RPMI7951 (cell line): ENCODE measurements at places on chromosomes 2 and 18.

GRCh38 chr2:96112501-96113366 is 3.6 kb downstream of the ADRA2B start:
- no peak for DNase-seq

DNA sequence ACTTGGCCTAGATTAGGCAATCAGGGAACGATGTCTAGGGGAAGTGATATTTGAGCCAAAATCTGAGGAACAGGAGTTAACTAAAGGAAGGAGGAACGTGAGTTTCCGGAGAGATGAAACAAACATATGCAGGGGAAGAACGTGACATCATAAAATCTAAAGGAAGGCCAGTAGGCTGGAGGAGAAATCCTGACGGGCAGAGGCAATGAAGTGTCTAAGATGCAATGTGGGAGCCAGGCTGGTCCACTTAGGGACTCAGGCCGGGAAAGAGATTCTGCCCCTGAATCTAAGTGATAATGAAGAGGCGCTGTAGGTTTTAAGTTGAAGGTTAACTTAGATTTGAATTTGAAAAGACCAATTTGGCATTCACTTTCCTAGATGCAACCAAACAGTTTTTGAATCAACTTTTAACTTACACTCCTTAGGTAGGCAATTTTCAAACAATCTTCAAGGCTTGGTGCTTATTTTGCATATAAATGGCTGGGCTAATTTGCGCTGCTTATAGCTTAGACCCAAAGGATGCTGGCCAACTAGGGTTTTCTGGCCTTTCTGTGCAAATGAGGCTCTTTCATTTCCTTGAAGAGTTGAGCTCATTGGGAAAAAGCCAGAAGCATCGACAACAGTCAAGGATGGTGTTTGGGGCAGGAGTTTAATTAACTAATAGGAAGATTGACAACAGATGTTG is 221.7 kb downstream of the SOX11 start:
- no peak for DNase-seq

DNA sequence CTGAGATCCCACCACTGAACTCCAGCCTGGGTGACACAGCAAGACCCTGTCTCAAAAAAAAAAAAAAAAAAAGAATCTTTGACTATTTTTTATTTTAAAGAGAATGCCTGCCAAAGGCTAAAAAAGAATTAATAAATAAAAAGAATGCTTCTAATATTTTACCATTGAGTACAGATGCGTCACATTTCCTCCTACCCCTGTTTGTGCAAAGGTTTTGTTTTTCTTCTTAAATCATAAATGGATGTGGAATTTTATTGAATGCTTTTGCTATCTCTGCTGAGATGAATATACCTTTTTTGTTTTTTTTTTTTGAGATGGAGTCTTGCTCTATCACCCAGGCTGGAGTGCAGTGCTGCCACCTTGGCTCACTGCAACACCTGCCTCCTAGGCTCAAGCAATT is 22.8 kb downstream of the CYBRD1 start:
- no peak for DNase-seq

GRCh38 chr2:12774395-12774727 is 57.6 kb downstream of the TRIB2 start:
- DNase-seq, result no peak

- peak; percentile 86 for DNase-seq
These were observed 102.3 kb upstream of the NEUROD1 start for GRCh38 chr2:181782660-181783059.

DNA sequence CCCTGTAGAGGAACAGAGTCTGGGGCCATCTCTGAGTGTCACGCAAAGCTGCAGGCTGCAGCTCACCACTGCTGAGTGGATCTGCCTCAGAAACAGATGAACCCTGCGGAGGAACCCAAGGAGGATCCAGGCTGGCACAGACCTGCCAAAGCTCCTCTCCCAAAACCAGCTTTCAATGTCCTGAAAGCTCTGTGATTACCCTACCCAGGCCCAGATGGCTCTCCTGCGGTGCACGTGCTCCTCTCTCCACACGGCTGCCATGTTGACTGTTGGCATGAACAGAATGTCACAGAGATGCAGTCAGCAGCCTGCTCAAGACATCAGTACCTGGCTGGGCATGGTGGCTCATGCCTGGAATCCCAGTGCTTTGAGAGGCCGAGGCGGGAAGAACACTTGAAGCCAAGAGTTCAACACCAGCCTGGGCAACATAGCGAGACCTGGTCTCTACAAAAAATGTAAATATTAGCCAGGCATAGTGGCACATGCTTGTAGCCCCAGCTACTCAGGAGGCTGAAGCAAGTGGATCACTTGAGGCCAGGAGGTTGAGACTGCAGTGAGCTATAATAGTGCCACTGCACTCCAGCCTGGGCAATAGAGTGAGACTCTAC is 216.8 kb downstream of the MGAT5 start:
- DNase-seq, result no peak

DNA sequence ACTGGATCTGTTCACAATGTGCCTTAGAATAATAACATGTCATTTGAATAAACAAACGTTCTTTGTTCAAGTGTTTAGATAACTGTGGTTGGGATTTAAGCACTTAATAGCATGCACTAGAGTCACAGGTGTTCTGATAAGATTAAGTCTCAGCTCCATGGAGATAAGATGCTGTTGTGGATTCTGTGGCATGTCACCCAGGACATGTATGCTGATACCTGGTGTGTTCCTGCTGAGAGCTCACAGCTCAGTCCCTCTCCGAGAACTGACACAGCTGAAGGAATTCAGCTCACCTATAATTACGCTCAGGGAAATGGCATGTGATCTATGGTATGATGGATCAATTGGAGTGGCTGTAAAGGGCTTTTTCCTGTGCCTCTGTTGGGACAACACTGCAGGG is 75.4 kb upstream of the ST6GAL2 start:
- peak; percentile 44 for DNase-seq

DNA sequence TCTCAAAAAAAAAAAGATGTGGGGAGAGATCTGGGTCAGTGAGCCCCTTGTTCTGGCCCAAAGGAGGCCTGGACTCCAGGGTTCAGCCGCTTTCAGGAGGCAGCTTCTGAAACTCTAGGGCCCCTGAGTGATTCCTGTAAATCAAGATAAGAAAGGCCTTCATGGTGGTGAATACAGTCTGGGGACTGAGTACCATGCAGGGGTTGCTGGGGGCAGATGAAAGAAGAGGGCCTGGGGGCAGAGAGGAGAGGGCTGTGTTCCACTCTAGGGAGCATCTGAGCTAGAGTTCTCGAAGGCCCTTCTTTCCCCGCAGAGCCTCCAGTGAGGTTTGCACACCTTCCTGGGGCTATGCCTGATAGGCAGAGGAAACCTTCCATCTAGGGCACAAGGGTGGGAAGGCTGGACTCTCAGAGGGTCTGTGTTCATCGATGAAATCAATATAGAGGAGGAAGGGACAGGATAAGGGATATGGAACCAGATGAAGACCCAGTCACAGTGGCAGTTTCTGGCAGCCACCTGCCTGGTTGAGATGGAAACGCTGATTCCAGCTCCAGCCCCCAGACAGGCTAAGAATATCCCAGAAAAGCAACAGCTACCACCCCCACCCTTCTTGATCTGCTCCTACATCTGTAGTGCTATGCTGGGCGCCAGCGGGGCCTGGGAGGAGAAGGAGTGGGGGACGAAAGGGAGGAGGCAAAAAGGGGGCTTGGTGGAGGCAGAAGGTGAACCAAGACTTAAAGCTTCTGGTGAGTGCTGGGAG is 4.7 kb upstream of the CDK5R2 start:
- DNase-seq, result no peak

DNA sequence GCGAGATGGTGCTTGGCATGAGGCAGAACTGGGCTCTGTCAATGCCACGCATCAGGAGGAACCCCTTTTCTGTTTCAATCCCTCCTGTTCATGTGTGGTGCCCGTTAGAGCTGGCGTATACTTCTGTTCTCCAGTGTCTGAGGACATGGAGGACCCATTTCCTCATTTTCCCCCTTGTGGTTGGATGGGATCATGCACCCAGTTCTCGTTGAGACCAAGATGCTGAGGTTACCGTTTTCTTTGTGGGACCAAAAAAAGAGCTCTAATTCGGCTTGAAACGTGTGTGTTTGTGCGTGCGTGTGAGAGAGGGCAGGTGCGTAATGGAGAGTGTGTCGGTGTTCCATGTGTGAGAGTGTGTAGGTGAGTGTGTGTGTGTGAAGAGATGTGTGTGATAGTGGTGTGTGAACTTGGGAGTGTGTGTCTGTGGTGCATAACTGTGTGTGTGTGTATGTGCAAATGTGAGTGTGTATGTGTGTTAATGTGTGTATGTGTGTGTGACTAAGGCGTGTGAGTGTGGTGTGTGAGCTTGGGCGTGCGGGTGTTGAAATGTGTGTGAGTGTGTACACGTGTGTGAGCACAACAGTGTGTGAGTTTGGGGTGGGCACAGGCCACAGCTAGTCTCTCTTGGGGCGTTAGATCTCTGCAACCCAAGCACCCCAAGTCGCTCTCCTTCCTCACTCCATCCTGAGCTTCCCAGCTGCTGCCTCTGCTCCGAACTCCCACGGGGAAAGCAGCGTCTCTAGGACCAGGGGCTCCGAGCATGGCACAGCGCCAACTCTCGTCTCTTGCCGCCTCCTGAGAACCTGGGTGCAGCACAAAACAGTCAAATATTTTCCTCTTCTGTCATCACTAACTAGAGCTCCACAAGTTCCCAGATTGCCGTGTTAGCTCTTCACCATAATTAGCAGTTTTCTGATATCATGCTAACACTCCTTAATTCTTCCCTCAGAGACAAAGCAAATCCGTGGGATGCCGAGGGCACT is 75.8 kb downstream of the LONRF2 start:
- peak; percentile 37 for DNase-seq

DNA sequence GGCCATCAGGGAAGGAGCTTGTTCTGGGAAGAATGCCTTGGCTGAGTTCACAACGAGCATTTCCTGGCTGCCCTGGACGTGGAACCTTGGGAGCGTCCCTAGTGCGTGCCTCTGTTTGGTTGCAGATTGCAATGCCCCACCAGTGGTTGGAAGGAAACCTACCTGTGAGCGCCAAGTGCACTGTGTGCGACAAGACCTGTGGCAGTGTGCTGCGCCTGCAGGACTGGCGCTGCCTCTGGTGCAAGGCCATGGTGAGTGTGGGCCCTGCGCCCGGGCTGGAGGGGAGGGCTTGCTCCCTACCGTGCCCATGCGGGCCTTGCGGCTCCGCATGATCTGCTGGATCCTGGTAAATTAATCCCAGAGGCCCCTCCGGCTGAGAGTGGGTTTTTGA is 81.9 kb downstream of the DGKD start:
- no peak for DNase-seq

DNA sequence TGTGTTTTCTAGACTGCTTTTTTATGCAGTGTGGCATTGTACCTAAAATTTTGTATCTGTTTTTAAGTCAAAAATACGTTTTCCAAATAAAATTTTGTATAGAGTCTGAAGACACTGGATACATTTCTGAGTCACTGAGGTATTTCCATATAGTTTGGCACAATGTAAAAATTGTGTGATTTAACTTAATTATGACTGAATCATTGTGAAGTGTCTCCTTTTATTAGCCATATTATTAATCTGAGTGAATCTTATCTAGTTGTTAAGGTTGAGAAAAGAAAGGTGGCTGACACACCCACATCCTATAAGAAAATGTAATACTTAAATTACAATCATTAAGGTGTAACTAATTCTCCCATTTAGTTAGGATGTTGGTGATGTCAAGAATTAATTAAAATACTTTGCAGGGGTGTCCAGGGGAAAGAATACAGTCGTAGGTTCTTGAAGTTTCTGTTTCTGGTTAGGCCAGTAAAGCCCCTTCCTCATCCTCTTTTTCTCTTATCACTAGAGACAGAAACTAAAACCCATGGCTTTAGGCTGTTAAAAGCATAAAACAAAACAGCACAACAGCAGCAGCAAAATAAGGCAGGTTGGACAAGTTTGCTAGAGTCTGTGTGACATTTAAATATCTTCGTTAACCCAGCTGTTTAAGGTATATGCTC is 71.6 kb downstream of the UBE2E3 start:
- no peak for DNase-seq

GRCh38 chr2:76039505-76039904 is 328.8 kb upstream of the GCFC2 start:
- DNase-seq, result no peak

DNA sequence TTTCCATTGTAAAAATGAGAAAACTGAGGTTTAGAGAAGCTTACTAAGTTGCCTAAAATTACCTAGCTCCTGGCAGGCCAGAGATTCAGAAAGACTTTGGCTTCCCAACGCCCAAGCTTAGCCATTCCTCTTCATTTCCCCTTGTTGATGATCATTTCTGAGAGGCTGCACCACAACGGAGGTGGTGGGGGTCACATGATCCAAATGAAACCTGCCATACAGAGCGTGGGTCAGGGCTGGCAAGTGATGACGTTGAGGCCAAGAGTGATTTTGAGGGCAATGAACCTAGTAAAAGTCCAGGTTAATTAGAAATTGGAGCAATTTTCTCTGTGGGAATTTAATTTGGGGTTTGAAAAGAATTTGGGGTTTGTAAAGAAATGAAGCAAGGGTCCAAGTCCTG is 109.9 kb downstream of the TMEM182 start:
- DNase-seq, result no peak

DNA sequence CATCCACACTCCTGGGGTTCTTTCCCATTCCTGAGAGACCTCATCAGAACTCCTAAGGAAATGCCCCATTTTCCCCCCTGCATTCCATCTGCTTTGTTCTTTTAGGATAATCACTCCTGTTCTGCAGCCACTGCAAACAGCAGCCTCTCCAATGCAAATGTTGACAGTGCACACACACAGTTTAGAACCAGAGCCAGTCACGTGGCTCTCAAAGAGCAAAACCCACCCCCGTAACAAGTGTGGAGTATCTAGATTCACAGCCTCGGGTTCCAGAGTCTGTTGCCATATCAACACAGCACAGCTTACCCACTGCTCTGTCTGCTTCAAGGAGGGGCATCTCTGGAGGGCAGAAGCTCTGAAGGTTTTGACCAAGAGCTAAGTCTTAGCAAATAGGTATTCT is 180.0 kb downstream of the NAPG start:
- no peak for DNase-seq

- DNase-seq, result peak; percentile 45
These were observed 44.7 kb upstream of the VPS54 start for GRCh38 chr2:64063924-64064331.

DNA sequence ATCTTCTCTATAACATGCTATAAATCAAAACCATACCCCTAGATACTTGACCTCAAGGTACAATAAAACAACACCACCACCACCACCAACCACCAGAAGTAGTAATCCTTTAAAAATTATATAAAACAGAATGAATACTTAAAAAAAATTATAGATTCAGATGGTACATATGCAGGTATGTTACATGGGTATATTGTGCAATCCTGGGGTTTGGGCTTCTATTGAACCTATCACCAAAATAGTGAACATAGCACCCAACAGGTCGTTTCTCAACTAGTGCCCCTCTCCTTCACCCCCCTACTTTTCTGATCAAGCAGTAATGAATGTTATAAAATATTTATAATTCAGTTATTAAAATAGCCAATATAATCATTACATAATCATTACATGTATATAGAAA is 71.1 kb upstream of the CHN1 start:
- no peak for DNase-seq

- no peak for DNase-seq
These were observed 47.4 kb downstream of the LRPPRC start for GRCh38 chr2:43948370-43948769.

DNA sequence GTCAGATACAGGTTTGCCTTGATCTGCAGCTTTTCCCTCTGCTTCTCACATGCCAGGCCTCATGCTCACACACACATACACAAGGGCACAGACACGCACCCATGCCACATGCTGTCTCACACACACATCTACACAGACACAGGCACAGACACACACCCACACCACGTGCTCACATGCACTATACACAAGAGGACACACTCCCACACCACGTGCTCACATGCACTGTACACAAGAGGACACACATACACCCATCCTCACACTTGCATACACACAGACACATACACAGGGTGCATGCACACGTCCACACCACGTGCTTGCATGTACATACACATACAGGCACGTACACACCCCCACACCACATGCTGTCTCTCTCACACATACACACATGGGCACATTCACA is 253.8 kb downstream of the ATAD2B start:
- no peak for DNase-seq
